ELR (cell line): ENCODE measurements at places on chromosomes 5 and 9.

DNA sequence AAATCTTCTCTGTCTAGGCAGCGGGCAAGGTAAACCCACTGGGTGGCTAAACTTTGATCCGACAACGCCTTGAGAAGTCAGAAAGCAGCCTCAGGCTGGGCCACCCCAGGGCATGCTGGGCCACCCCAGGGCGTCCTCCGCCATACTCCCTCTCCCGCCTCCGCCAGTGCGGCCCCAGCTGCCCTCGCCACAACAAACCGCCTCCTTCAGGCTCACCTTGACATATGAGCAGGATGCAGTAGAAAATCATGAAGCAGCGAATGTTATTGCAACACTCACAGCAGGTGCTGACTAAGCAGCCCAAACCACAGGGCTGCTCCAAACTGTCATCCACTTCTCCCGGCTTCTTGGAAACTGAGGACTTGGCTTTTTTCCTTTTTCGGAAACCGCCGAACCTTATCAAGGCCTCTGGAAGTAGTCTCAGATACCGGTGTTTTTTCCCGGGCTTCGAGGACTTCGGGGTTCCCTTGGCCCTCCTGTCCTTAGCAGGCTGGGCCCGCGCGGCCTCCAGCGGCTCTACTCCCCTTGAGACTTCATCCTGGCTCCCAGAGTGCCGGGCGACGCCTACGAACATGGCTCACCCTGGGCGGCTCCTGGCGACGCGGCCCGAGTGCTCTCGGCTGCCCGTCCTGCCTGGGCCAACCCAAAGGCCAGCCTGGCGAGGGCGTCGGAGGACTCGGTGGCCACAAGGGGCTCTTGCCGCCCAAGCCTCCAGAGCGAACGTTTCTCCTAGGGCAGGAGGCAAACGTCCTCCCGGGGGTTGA is at the start of gene SLCO6A1:
SLCO6A1 (minus strand) TSS at position 731 of the 764 bp plus-strand sequence; CDS start at position 574, 157 bp downstream.
- no peak for DNase-seq

DNA sequence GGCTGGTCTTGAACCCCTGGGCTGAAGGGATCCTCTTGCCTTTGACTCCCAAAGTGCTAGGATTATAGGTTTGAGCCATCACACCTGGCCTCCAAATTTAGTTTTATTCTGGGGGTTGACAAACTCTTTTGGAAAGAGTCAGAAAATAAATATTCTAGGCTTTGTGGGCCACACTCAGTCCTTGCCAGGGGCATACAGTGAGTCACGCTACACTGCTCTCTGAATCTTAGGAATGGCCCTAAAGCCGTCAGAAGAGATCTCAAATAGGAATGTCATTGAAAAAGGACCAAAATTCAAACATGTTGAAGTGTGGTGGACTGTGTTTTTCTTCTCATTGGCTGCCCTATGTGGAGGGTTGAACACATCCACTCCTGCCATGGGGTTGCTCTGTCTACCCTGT is 127.7 kb upstream of the BASP1 start:
- peak; percentile 80 for DNase-seq

GRCh38 chr5:83538786-83539462 is 67.4 kb downstream of the VCAN start:
- no peak for DNase-seq

DNA sequence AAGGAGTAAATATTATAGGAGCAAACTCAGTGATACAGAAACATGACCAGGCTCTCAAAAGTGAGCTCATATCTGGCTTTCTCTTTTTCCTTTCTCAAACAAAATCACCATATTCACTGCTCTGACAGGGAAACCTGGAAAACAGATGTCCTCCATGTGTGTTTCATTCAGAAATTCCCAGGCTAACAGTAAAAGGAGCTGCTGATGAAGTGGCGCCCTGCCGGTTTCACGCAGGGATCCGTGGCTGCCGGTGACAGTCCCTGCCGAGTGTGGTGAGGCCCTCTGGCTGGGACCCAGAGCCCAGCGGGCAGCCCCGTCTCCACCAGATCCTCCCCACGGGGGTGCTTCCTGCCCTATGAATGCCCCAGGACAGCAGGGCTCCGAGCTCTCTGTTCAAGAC is 208.1 kb downstream of the GNA14 start:
- peak; percentile 28 for DNase-seq

DNA sequence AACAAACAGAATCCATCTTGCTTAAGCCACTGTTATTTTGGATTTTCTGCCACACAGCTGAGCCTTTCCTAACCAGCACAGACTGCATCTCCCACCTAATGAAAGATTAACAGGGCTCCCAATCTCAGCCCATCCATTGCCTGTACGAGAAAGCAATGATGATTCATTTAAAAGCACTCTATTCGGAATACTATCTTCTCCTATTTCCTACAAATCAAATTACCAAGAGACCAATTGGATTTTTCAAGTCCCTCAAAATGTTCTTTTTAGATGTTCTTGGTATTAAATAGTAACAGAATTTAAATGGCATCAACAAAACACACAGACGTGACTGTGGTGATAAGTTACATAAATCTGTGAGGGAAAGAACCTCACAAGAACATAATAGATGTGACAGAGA is 324.1 kb downstream of the AGTPBP1 start:
- no peak for DNase-seq

- DNase-seq: no peak
These were observed 60.9 kb downstream of the CDKN2A start for GRCh38 chr9:21933281-21933680.

GRCh38 chr9:7536310-7536939 is 263.2 kb downstream of the DMAC1 start:
- DNase-seq: peak; percentile 37

DNA sequence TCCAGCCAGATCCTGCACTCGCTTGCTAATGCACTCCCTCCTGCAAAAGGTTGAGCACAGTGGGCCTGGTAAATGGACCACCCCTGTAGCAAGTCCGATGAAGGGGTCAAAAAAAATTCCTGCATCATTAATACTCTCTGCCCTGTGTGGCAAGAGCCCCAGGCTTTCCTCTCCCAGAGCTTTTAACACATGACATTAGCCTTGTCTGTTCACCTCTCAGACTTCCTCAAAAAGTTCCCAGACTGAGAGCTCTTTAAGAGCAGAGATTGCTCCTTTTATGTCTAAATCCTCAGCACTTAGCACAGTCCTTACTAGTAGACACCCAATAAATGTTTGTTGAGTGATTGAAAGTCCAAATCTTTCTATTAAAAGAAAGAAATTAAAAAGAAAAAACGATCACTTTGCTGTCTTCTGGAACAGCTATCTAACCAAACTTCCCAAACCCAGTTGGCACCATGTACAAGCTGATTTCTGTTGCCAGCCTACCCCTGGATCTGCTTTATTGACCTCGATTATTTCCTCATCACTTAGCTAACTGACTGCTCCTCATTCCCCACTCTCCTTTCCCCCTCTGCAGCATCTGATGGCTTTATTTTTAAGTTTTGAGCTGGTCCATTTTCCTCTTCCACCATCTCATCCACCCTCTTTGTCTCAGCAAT is 209.8 kb downstream of the ENC1 start:
- no peak for DNase-seq

GRCh38 chr5:14435481-14435880 is 146.1 kb upstream of the OTULINL start:
- DNase-seq: peak; percentile 41

GRCh38 chr9:120856700-120857099 is 14.0 kb upstream of the PSMD5 start:
- DNase-seq: no peak

- peak; percentile 86 for DNase-seq
These were observed 281.3 kb downstream of the ARRDC3 start for GRCh38 chr5:91101600-91102379.

- peak; percentile 9 for DNase-seq
These were observed 5.7 kb downstream of the FGD3 start for GRCh38 chr9:92952906-92953610.

DNA sequence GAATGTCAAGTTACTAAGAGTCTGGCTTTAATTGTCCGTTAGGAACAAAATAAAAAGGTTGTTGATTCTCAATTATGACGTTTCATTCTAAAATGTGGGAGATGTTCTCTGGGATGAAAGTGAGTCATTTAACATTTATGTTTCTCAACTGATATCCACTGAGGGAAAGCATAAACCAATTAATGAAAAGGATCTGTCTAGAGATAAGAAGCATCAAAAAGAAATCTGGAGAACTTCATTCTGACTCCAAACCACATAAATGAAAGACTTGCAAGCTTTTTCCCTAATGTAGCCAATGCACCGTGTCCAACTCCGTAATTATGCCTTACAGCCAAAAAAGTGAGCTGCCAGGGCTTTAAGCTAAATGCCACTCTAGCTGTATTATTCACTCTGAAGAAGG is 654.2 kb downstream of the TLE1 start:
- peak; percentile 73 for DNase-seq

DNA sequence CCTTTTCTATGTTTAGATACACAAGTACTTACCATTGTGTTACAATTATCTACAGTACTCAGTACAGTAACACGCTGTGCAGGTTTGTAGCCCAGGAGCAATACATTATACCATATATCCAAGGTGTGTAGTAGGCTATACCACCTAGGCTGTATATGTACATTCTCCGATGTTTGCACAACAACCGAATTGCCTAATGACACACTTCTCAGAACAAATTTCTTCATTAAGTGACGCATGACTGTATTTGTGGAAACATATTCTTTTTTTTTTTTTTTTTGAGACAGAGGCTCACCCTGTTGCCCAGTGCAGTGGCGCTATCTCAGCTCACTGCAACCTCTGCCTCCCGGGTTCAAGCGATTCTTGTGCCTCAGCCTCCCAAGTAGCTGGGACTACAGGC is 4.0 kb upstream of the RAD23B start:
- no peak for DNase-seq

DNA sequence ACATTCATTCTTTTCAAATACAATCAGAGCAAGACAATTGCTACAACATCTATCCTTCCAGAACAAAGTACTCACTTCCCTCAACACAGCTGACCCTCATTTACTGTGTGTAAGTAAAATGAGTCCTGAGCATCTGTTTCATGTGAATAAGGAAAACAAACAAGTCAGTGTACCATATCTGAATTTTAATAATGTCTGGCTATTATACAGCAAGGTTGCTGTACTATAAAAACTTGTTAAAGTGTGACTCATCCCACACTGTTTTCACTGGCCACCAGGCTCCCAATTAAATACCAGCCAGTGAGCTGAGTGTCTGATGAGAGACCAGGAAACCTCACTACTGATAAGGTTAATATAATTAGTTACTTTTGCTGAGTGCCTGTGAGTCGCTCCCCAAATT is 339.8 kb downstream of the AGTPBP1 start:
- no peak for DNase-seq

GRCh38 chr5:31106278-31106677 is 87.2 kb upstream of the CDH6 start:
- no peak for DNase-seq

GRCh38 chr5:54831233-54831632 is 154.2 kb downstream of the ESM1 start:
- no peak for DNase-seq

GRCh38 chr5:179873588-179874110 is 15.0 kb upstream of the MRNIP start:
- DNase-seq: no peak

- DNase-seq: peak; percentile 25
These were observed 88.0 kb downstream of the NLN start for GRCh38 chr5:65809817-65810531.

DNA sequence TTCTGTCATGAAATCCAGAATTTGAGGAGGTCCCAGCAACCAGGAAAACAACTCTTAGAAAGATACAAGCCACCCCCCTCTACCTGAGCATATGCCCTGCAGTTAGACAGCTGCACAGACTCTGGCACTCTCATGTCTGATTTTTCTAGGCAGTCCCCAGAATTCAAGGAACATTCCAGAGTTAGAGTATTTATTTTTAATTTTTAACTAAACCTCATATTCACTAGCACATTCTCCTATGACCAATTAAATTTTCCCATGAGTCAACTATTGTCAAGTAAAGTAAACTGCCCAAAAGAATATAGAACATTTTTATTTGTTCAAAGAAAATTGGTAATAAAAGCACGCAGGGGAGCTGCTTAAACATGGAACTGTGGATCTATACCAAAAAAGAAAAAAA is 490.5 kb upstream of the SEMA6A start:
- no peak for DNase-seq

DNA sequence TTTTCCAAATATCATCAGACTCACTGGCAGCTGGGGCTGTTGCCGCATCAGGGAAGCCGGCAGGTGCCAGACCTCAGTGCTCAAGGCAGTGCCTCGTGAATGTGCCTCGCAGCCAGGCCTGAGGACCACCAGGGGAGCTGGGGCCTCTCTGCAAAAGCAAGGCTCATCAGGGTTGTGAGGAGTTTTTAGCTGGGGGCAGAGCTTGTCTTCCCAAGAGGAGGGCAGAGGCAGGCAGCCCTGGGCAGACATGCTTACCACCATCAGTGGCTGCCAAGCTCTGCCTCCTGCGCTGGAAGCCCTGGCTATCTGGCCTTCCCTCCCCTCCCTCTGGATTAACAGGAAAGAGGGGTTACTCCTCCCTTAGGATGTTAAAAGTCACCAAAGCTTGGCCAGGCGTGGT is 8.8 kb upstream of the TBC1D9B start:
- no peak for DNase-seq

- DNase-seq: no peak
These were observed 971.5 kb downstream of the EFNA5 start for GRCh38 chr5:106699198-106699597.

DNA sequence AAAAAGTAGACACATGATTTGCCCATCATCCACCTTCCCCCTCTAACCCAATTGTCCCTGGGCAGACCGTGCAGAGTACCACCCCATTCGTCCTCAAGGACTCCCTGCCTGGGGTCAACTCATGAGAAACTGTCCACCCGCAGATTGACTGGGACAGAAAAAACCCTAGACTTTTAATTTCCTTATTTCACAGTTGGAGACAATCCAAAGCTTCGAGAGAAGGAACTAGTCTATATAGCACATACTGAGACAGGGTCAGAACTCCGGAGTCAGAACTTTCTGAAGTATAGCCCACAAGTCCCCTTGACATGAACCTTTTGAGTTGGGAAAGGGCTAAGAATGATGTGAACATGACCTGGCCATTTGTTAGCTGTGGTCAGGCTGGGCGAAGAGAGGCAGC is 7.5 kb upstream of the GPX3 start:
- no peak for DNase-seq

DNA sequence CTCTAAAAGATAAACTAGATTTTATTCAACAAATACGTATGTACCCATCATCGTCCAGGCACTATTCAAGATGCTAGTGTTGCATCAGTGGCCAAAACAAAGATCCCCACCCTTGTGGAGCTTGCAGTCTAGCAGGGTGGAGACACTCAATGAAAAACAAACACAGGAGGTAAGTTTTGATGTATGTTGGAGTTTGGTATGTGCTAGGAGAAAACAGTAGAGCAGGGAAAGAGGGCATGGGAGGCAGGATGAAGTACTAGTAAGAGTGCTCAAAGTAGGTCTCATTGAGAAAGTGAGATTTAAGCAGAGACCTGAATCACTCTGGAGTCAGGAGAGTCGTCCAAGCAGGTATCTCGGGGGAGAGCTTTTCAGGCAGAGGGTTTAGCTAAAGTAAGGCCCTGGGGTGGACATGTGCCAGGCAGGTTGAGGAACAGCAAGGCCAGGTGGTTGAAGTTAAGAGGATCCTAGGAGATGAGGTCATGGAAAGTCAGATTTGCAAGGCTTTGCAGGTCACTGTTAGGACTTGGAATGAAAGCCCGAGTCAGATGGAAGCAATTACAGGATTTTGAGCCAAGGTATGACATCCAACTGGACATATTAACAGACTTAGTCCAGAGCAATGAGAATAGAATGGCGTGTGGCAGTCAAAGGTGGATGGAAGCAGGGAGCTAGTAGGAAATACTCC is 9.2 kb downstream of the SNX18 start:
- DNase-seq: no peak

GRCh38 chr9:89361031-89361430 is 42.7 kb downstream of the SECISBP2 start:
- no peak for DNase-seq

- no peak for DNase-seq
These were observed 150.0 kb downstream of the CDC42SE2 start for GRCh38 chr5:131413605-131414559.
